T-helper 2 cell (primary cell): ENCODE measurements at places on chromosomes 13 and 19.

GRCh38 chr13:51697181-51697580 is 106.8 kb downstream of the DHRS12 start:
- DNase-seq, result no peak

DNA sequence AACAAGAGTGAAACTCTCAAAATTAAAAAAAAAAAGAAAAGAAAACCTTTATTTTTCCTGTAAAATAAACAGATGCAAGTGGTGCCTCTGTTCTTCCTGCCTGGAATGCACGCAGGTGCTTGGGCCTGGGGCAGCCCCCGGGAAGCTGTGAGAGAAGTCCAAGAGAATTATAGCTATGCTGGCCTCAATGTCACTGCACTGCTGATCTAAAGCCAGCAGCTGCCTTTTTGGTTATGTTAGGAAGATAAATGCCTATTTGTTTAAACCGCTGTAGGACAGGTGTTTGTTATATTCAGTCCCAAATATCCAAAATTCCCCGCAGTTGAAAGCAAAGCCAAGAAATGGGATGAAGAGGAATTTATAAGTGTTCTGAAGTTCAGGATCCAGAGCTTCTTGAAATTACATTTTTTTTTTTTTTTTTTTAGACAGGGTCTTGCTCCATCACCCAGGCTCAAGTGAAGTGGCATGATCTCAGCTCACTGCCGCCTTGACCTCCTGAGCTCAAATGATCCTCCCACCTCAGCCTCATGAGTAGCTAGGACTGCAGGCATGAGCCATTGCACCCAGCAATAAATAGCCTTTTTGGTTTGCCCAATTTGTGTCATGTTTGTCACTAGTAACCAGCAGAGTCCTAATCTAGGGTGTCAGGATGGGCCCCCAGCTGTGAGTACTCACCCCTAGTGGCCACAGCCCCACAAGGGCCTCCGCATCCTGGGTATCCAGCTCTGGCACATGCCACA is 2.2 kb downstream of the RINL start:
- no peak for DNase-seq

DNA sequence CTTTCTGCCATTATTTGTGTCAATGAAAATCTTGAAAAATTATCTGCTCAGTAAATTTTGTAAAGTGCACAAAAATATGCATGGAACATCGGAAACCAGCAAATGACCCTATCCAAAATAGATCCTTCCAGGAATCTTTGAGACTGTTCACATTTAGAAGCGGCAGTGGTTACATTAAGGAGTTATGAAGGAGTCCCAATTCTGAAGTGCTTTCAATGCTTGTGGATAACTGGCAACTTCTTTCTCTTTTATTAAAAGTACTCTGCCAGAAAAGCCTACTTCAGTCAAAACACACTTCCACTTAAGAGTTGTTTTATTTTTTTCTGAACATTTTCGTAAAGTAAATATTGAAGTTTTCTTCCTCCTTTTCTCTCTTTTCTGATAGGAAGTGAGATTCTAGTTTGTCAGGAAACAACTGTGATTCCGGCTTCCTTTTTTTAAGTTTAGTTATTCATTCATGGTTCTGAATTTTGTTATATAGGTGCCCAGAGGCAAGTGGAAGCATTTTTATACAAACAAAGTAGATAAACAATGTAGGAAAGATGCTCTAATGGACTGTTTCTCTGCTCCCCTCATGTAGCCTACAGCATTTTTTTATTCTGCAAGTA is 83.5 kb downstream of the PCDH9 start:
- no peak for DNase-seq

GRCh38 chr13:106850973-106851650 is 283.2 kb upstream of the ARGLU1 start:
- no peak for DNase-seq

GRCh38 chr13:50685491-50685890 is 158.0 kb downstream of the DLEU7 start:
- DNase-seq, result no peak

- no peak for DNase-seq
Measured at GRCh38 chr19:46776927-46777911, 11.2 kb downstream of the SLC1A5 start.

GRCh38 chr13:102441085-102441484 is 39.2 kb upstream of the FGF14 start:
- DNase-seq, result no peak

GRCh38 chr19:43353606-43354304 is at the start of gene CD177:
TSS of gene CD177 (plus strand) at chr19:43353686. CDS start at chr19:43353715, 29 bp downstream.
- DNase-seq, result no peak

- no peak for DNase-seq
Measured at GRCh38 chr13:22195726-22196125, 524.9 kb downstream of the FGF9 start.

DNA sequence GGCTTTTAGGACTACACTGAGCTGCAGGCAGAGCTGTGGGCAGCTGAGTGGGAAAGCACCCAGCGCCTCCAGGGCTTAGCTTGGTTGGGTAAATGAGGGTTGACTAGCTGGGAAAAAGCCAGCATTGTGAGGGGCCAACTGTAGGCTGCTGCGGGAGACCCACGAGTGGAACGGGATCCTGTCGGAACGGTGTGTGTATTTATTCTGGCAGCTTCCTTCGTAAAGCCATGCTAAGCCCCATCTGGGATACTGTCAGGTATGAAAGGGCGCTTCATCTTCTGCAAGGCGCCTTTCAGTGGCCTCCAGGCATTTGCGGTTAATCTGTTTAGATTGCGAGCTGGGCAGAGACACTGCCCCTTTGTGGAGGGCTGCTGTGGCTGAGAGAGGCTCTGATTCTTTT is 39.5 kb upstream of the CNMD start:
- no peak for DNase-seq

- DNase-seq, result no peak
Measured at GRCh38 chr13:60679928-60680694, 283.1 kb downstream of the TDRD3 start.

GRCh38 chr19:2213799-2214198 is 22.3 kb downstream of the PLEKHJ1 start:
- no peak for DNase-seq

DNA sequence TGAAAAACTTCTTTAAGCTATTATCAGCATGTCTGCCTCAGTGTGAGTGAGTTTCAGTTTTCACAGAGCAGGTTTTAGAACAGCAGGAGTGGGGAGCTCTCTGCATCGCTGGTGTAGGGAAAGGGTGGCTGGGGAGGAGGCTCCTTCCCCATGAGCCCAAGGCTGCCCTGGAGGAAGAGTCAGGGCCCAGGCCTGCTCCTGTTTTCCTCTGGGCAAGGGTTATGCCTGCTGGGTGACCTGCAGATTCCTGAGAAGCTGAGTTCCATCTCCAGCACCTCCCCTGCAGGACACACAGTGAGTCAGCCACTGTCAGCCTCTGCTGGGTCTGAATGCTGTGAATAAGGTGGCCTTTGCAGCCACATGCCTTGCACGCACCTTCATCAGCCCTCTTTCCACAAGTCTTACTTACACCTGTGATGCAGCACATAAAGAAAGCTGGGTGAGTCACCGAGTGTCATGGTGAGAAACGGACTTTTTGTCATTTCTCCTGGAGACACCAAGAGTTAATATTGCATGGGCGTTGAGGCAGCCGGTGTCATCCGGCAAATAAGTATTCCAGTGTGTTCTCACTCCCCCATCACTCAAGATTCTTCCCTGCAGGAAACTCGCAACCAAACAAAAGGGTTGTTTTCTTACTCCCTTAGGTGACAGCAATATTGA is 186.4 kb upstream of the KL start:
- no peak for DNase-seq

- DNase-seq, result no peak
Measured at GRCh38 chr13:54647275-54647674, 1618.7 kb downstream of the OLFM4 start.

GRCh38 chr19:23116802-23117571 is at the start of gene ZNF730:
TSS of gene ZNF730 (plus strand) at chr19:23117025. CDS start at chr19:23117174, 149 bp downstream.
- peak; percentile 75 for DNase-seq

GRCh38 chr19:28586474-28586873 is 626.5 kb downstream of the UQCRFS1 start:
- DNase-seq, result no peak

- no peak for DNase-seq
Measured at GRCh38 chr13:59671881-59672280, 491.8 kb downstream of the DIAPH3 start.

DNA sequence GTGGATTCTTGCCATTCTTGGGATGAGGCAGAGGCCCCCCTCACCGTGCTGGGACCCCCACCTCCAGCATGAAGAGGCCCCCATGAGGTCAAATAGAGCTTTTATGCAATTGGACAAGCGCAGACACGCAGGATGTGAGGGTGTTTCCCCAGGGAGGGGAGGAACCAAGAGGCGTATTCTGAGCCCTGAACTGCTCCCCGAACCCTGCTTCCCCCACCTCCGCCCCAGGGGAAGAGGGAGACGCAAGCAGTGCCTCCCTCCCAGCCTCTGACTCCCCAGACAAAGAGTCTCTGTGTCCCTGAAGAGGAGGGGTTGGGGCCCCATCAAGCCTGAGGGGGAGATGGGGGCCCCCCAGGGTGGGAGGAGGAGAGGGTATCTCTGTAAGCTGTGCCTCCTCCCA is 1.3 kb upstream of the RDH8 start:
- DNase-seq, result no peak

- no peak for DNase-seq
Measured at GRCh38 chr13:25800523-25800922, 251.3 kb downstream of the SHISA2 start.

DNA sequence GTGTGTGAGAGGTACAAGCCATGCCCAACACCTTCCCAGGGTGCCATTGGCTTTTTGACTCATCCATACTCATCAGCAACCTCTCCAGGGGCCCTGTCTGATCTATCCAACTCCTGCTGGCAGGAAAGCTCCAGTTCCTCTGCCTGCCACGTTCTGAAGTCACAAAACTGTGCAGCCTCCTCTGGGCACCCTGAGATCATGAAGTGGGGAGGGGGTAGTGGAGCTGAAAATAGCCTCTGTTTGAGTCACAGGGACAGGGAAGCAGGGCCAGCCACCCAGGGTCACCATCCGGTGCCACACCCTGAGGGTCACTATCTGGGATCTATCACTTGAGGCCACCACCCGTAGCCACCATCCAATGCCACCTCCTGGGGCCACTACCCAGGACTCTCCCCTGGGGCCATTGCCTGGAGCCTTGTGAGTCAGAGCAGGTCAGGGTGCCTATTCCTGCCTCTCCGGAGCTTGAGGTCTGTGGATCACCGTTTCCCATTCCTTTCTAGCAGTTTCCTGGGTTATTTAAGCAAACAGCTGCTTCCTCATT is 172.1 kb downstream of the NUFIP1 start:
- DNase-seq, result no peak

- DNase-seq, result no peak
Measured at GRCh38 chr13:30870049-30870884, 35.8 kb upstream of the MEDAG start.

DNA sequence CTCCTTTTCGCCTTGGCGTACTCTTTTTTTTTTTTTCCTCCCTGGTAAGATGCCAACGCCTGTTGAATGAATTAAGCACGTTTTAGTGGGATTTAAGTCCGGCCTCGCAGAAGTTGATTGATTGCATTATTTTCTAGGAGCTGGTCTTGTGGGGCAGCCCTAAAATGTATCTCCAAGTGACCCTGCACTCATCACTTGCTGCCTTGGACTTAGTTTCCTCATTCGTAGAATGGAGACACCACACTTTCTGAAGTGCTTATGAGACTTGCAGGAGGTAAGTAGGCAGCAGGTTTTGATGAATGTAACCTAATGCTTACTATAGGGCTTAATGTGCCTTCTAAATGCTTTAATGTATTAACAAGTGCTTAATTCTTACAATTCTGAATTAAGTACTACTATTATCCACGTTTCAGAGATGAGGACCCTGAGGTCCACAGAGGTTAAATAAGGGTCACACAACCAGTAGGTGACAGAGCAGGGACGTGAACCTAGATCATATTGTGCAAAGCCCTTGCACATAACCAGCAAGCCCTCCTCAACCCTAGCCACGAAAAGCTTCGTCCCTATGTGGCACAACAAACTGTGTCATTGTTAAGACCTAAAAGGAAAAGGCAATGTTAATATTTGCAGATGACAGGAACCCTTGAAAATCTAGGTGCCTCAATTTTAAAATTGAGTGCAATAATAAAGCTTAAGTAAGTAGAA is 514 bp upstream of the ARGLU1 start:
- DNase-seq, result no peak

DNA sequence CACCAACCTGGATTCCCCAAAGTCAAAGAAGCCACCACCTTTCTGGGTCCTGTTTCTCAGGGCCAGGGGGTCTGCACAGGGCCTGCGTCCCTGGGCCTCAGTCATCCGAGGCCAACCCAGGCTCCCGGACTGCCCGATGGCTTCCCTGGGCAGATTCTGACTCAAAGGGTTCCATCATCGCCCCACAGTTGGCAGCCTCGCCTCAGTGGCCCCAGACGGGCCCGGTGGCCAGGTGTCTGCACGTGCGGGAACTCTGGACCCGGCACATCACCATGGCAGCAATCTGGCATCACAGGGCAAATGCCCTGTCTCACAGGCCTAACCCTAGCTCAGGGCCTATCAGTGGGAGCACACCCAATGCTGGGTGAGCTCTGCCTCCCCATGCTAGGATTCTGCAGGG is 2.9 kb downstream of the IGFL1 start:
- no peak for DNase-seq

DNA sequence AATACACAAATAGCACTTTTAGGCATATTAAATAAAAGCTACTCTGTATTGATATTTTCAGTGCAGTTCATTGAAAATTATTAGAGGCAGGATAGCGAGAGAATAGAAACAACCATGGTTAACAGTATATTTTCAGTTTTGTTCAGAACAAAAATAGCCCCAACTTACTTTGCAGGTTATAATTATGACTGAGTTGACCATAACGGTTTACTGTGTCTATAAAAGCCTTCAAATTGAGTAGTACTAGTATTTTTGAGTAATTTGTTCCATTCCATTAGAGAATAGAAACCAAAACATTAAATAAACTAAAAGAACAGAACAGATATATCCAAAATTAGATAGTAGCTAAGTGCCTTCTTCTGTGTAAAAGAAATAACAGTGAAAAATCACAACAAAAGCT is 1108.4 kb upstream of the PCDH20 start:
- DNase-seq, result no peak

DNA sequence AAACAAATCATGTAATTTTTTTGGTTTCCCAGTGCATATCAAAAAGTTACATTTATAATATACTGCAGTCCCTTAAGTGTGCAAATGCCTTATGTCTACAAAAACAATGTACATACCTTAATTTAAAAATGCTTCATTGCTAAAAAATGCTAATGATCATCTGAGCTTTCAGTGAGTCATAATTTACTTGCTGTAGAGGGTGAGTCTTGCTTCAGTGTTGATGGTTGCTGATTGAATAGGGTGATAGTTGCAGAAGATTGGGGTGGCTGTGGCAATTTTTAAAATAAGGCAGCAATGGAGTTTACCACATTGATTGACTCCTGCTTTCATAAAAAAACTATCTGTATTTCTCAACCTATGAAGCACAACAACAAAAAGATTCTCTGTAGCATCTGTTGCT is 613.9 kb downstream of the TBC1D4 start:
- no peak for DNase-seq
